Mucosa of descending colon (tissue), 3 donors: ENCODE measurements at places on chromosomes 12 and 14.

GRCh38 chr14:58593977-58594376 lies 43.8 kb upstream of the DACT1 start:
- DNase-seq: no peak

DNA sequence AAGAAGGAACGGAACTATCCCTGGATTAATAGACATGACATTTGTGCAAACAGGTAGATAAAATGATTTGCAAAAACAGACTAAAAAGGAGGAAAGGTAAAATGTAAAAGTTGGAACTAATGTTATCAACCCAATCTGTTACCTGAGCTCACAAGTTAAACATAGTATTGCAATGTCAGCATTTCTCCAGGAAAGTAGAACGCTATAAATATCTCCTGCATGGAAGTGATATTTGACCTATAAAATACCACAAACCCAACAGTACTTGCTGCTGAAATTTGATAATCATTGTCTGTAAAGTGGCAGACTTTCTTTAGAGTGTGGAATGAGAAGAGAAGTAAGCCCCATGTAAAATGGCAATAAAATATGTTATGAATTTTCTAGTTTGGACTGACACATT lies 1435.7 kb downstream of the LRFN5 start:
- no peak for DNase-seq

GRCh38 chr12:130704606-130705005 lies 11.5 kb downstream of the RIMBP2 start:
- DNase-seq: no peak

DNA sequence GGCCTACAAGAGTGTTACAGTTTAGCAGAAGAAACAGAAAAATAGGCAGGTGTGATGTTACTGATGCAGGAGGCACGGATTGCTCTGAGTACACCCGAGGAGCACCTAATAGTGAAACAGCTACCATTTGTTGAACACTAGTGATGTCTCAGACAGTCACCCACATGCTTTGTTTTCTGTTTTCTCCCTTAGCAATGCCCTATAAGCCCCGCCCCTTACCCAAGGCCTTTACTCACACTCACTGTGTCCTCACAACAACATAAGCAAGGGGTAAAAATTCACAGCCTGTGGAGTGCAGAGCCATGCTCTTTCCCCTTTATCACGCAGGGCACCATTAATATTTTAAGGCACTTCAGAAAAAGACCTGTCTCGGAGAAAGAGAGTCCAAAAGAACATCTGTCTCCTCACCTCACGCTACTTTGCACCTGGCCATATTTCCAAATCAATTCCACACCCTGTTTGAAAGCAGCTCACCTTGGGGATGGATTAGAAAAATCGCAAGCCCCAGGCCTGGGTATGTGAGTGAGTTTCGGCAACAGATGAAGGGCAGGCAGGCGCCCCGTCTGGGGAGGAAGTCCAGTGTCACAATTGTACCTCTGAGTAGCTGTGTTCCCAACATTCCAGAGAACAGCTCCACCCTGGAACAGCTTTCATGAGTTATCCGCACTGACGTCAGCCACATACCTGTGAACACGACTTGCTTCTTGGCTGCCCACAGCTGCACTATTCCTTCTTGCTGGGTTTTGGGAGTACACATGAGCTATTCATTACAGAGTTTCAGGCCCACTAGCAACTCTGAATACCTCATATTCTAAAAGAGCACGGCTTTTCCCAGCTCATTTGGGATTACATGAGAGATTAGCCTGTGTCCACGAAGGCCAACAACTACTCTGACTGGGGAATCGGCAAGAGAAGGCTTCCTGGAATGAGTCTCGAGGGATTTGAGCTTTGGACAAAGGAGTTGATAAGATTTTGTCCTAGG lies 26.0 kb downstream of the MAPK1IP1L start:
- peak; percentile 63 for DNase-seq

GRCh38 chr14:30876692-30877091 lies 2.3 kb downstream of the COCH start:
- DNase-seq: no peak

DNA sequence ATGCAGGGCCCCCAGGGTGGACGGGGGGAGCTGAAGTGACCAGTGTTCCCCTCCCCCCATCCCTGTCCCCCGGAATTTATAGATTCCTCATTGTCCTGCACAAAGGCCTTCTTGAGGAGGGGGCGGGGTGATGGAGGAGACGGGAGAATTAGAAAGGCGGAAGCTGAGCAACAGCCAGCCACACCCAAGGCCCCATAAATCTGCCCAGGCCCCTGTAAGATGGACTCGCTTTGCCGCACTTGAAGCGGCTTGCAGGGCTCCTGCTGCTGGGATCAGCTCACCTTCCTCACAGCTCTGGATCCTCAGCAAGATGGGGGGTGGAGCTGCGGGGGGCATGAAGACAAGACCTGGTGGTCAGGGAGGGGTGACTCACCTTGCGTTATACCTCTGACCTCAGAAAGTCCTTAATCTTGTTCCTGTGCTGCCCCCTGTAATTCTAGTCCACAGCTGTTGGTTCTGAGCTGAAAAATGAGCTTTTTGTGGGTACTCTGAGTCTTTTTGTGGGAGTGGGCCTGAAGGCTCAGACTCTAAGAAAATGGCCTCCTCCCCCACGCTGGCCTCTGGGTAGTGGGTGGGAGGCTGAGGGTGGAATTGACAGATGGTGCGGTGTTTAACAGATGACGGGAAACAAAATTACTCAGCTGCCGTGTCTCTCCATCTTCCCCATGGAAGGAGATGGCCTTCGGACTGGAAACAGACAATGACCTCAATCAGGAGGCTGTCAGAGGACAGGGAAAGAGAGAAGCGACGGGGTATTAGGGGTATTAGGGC lies 15.8 kb upstream of the ANKRD33 start:
- no peak for DNase-seq

DNA sequence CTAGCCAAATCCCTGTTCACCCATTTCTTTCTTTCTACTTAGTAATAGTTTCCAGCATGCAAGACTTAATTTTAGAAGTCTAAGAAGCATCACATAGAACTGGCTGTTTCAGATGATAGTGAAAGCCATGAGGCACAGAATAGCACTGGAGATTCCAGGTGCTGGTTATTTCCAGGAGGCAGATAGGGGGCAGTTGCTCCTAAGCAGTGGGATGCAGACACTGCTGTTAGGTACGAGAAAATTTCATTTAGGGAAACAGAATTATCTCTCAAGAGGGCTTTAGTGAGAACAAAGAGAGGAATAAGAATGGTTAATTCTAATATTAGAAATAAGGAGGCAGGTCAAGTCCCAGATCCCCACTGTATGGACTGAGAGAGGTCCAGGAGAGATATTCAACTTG lies 3.6 kb upstream of the MDGA2 start:
- no peak for DNase-seq

DNA sequence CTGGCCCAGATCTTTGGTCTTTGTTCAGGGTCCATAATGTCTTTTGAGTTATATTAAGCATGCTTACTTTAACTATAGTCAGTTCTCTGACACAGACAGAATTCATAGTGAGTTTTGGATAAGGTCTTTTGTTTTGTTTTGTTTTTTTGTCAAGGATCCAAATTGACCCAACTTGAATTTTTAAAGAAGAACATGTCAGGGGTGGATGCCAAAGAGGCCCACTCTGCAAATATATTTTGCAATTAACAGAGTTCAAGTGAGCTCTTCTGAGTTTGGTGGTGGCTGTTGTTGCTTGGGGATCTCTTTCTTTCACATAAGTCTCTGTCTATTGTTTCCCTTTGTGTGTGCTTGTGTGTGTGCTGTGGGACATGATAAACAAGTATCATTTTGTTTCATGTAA lies 34.4 kb upstream of the PMCH start:
- no peak for DNase-seq

- DNase-seq: no peak
Observed at GRCh38 chr14:90546767-90547166, 149.9 kb downstream of the CALM1 start.

DNA sequence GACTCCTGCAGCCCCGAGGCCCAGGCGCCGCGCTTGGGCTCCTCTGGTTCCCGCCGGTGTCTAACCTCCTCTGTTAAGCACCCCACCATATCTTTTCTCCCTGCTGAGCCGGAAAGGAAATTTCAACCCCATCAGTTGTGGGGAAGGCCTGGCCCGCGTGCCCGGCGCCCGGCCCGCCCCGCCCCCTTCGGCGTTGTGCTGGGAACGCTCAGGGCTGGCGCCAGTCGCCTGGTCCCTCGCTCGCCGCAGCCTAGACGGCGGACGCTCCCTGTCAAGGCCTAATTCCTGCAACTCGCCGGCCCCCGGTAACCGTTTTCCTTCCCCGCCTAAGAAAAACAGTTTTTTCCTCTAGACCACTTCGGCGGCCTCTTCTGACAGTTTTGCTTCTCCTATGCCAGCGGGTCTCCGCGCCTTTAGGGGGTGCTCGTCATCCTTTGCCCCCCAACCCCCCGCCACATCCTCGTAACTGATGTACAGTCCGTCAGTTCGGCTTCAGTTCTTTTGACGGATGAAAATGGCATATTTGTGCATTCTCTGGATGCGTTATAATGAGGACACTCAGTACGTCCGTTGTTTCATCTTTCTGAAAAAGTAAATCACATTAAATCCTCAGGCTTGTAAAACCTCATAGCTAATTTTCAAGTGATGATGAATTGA lies 506 bp upstream of the NAP1L1 start:
- DNase-seq: peak; percentile 84

- DNase-seq: peak; percentile 68
Observed at GRCh38 chr12:12903642-12904609, 12.6 kb downstream of the GPRC5A start.
